Testis (tissue), 5 donors: ENCODE measurements at places on chromosomes 3 and 15.
A peak's percentile ranks its signal among the peaks of the same experiment; 100 is the strongest.

GRCh38 chr3:58798312-58798711 is 131.7 kb upstream of the FAM3D start:
- DNase-seq: no peak

- DNase-seq: no peak
Measured at GRCh38 chr3:114034211-114034610, 22.1 kb downstream of the CCDC191 start.

DNA sequence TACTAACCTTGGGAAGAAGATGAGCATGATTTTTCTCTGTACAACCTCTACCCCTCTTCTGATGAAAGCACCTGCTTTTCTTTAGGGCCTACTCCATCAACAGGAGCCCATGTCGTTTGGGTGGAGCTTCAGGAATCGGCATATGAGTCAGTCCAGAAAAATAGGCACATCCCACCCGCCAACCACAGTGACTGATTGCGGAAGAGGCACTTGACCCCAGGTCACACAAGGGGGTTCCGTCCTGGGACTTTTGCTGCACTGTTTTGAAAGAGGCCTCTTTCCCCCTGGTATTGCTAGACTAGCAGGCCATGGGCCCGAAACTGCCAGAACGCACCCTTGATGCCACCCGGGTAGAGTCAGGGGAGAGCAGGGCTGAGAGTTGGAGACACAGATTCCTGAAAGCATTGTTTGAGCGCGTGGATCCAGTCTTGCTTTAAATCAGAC is 19.3 kb upstream of the NRROS start:
- DNase-seq: no peak

DNA sequence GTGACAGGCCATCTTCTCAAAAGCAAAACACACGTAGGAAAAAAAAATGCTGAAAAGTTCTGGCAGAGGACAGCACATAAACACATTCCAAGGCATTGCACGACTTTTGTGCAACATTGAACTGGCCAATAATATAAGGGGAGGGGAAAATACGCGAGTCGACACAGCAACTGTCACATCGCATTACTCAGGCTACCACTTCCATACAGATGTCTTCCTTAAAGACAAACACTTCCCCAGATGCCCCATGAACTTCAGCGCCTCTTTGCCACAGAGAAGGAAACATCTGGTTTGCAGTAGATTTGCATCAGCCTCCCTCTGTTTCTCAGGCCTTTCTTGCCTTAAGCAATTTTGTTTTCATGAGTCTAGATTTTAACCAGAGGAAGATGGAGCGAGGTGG is 144.4 kb upstream of the IGF1R start:
- no peak for DNase-seq

GRCh38 chr3:100703865-100704264 is 5.4 kb upstream of the TFG start:
- DNase-seq: no peak

DNA sequence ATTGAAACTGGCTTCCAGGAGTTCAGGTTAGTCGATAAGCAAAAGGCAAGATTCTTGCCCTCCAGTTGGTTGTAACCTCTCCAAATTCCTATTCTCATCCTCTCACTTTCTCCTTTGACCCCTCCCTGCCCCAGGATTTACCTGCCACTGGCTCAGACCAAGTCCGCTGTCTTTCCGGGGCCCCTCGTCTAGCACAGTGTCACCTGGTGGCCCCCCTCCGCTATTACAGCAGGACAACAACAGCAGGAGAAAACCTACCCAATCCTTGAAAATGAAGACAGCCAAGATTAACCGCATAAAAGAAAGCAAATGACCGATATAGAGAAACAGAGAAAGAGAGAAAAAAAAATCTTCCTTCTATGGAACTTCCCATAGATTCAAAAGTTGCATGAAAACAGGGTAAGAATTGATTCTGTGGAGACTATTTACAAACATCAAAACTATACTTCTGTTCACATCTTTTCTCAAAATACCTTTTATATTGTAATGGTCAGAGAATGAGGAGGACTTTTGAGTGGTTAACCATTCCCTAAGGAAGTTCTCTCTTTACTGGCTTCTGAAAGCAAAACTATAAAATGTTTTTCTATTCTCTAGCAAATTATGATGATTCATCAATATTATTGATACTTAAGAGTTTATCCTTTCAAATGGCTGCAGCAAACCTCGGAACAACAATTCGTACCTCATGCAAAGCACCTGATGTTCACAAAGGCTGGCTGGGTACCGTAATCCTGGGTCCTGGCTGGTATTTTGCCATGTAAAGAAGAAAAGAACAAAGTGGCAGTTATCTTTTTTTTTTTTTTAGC is 10.0 kb upstream of the ST8SIA2 start:
- DNase-seq: peak; percentile 44

DNA sequence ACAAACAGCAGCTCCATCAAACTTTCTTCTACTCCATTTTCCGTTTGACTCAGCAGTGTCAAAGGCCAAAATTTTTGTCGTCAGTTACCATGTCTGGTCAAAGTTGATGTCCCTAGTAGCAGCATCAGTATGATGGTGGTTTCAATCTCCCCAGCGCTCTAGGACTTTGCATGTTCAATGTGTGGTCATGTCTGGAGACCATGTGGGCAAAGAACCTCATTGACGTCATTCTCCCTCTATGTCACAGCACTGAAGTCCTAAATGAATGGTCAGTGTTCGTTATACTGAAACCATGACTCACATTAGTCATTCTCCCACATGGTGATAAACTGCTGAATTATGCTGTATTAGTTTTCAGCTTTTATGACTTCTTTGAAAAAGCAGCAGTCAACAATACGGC is 23.2 kb downstream of the SHC4 start:
- no peak for DNase-seq

DNA sequence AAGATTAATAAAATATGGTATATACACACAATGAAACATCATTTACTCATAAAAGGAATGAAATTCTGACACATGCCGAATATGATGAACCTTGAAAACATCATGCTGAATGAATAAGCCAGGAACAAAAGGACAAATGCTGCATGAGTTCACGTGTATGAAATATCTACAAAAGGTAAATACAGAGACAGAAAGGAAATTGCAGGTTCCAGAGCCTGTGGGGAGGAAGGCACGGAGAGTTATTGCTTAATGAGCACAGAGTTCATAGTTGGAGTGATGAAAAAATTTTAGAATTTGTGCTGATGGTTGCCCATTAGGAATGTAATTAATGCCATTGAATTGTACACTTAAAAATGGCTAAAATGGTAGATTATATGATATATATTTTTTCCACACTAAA is 49.5 kb downstream of the OCA2 start:
- no peak for DNase-seq

DNA sequence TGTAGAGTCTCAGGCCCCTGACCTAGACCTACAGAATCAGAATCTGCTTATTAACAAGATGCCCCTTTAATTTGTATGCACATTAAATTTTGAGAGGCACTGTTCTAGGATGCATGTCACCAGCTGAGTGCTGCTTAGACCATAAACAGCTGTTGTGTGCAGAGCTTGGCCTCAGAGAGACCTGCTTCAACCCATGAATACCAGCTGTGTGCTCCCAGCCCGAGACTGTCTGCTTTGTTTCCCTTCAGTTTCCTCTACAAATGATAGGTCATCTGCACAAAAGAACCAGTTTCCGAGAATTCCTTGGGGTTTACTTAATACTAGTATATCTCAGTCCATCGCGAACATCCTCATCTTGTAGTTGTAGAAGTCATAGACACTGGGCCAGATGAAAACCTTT is 158.5 kb upstream of the PFN2 start:
- DNase-seq: no peak

GRCh38 chr3:86175051-86175536 is 815.9 kb downstream of the VGLL3 start:
- DNase-seq: no peak

DNA sequence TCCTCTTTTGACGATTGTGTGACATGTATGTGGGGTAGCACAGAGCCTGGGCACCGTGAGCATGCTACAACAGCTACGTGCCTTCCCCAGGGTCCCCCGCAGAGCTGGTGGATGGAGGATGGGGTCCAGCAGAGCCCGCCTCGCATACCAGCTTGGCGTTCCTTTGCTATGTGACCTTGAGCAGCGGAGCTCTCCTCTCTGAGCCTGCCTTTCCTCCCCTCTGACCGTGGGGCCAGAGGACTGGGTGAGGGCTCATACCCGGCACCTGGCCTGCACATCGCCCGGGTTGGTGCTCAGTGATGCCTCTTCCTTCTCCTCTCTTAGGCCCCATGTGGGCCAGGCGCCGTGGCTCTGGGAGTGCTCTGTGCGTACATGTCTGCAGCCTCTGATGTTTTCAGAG is 73.4 kb downstream of the FBLN2 start:
- no peak for DNase-seq

DNA sequence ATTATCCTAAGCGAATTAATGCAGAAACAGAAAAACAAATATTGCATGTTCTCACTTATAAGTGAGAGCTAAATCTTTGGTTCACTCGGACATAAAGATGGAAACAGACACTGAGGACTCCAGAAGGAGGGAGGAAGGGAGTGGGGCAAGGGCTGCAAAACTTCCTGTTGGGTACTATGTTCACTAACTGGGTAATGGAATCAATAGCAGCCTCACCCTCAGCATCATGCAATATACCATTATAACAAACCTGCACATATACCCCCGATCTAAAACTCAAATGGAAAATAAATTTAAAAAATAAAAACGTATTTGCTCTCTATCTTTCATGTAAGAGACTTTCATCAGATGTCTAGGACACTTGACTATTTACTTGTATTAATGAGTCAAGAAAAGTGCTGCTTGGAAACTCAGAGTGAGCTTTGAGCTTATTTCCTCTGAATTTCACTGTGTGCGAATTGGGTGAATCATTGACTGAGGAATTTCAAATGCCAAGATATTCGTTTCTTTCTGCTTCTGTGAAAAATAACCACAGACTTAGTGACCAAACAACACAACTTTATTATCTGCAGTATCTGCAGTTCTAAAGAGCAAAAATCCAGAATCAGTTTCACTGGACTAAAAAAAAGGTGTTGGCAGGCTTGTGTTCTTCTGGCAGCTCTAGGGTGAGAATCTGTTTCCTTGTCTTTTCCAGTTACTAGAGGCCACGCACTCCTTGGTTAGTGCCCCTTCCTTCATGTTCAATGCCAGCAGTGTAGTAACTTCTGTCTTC is 18.4 kb downstream of the TM4SF18 start:
- DNase-seq: no peak

DNA sequence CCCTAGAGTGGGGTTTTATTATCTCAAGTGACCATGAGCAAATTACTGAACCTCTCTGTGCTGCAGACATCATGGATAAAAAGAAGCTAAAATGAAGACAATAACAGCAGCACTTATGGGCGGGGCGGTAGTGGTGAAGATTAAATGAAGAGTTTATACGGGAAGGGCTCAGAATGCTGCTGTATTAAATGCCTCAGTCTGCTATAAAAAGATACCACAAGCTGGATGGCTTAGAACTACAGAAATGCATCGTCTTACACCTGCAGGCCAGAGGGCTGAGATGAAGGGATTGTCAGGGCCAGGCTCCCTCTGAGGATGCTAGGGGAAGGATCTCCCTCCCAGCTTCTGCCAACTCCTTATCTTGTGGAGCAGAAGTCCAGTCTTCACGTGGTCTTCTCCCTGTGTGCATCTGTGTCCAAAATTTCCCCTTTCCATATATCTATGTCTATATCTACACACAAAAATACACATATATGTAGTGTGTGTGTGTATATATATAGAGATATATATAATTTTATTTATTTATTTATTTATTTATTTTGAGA is 2.9 kb downstream of the ALG1L2 start:
- DNase-seq: no peak
